ENCODE measurements at places on chromosomes 5 and 9.

GRCh38 chr9:1875251-1875851 lies 139.8 kb upstream of the SMARCA2 start:
- DNase-seq, result no peak

DNA sequence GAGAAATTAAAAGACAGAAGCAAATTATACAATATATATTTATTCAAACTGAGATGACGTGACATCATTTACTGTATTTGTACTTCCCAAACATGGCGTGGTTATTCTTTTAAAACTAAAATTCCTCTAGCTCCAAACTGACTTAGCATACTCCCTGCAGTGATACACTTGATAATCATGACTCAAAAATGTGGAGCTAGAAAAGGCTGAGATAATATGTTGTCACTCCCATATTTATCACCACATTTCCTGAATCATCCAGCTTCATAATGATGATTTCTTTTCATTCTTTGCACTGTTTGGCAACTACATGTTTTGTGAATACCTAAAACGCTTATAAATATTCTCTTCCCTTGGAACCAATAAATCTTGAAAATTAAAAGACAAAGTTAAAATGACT lies 341.0 kb downstream of the EBF1 start:
- no peak for DNase-seq

GRCh38 chr5:138541511-138542179 lies 1.4 kb downstream of the ETF1 start:
- no peak for DNase-seq

DNA sequence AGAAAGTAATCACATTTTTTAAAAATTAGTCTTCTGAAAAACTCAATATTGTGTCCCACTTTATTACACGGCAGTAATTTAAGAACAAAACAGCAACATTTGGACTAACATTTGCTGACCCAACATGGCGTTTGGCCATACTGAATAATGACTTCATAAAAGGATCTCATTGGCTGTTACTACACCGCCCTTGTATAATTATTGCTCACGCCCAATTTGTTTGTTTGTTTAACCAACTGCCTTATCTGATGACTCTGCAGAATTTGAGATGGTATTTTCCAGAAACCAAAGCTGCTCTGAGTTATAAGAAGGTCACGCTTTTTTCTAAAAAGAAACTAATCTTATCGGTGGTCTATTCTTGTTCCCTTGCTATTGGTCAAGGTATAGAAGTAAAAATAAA lies 200.2 kb upstream of the TARS1 start:
- no peak for DNase-seq

- no peak for DNase-seq
Observed at GRCh38 chr9:14127656-14128055, 186.3 kb downstream of the NFIB start.
